ENCODE measurements at places on chromosomes 3 and 15.

DNA sequence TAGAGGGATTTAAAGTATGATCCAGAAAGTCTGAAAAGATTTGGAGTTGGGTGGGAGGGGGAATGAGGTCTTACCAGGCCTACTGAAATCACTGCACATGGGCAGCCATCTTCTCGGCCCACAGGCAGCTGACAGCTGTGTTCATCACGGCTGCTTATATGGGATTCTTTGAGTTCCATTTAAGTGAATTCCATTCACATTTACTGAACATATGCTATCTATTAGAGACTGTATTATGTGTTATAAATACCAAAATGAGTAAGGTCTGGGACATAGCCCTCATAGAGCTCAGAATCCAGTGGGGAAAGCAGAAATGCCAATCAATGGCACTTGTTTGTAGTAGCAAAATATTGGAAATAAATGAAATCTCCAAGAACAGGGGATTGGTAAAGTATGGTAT lies 91.1 kb downstream of the TRIM42 start:
- no peak for DNase-seq

- DNase-seq, result peak; percentile 57
Observed at GRCh38 chr15:78059110-78059839, 18.2 kb downstream of the TBC1D2B start.

DNA sequence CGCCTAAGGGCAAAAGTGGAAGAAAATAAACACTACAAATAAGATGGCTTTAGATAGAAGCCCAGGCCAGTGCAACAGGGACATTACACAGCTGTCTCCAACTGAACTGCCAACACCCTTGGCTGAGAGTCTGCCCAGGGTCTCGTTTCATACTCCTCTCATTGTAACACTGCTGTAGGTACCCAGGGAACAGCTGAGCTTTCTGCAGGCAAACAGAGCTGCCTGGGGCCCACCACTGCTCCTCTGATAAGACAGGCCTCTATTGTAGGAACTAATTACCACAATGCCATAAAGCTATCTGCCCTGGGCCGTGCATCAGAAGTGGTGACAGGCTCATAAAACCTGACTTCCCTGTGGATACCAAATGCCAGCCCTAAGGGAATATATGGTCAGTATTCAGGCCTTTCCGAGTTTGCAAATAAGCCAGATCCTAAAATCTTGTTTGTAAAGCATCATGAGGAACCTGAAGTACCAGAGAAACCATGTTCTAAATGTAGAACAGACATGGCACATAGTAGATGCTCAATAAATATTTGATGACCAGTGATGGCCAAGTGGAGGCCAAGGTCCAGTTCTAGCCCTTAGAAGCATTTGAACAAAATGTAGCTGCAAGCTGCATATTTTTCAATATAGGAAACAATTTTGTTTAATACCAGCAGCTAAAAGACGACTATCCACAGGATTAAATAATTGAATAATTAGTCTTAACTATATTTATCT lies 84.3 kb upstream of the NEO1 start:
- DNase-seq, result no peak

- no peak for DNase-seq
Observed at GRCh38 chr3:171165983-171166382, 139.5 kb upstream of the SLC2A2 start.

- DNase-seq, result no peak
Observed at GRCh38 chr3:180881065-180881801, 31.2 kb upstream of the FXR1 start.

DNA sequence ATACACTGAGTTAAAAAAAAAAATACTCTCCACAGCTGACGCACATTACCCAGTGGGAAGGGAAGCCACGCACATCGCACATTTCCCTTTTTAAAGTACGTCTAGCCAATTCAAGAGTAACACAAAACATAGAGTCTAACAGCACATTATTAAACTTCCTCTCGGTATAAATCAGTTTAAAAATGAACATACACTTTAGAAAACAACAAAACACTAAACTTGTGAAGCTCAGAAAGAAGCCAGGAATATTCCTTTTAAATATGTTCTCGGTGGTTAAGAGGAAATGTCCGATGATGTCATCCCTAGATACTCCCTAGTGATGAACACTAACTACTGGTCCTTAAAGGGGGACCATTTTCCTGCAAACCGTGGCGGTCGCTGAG lies 721 bp downstream of the MYEF2 start:
- peak; percentile 19 for DNase-seq

GRCh38 chr15:74676801-74677200 lies 19.0 kb downstream of the EDC3 start:
- DNase-seq, result no peak

- DNase-seq, result no peak
Observed at GRCh38 chr3:14890476-14890875, 56.9 kb upstream of the NR2C2 start.

DNA sequence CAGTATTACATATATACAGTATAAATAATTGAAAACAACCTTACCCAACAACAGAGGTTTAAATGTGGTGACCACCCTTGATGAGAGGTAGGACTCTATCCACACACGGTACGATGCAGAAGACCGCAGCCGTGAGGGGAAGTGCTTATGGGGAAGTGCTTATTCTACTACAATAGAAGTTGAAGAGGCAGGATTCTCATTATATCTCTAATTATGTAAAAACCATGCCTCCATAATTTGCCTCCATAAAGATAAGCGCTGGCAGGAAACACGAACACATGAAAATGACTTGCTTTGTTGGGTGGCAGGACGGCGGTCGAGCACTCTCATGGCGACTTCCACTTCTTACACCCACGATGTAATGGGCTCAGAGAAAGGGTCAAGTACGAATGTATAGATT lies 7.2 kb upstream of the MUC13 start:
- peak; percentile 66 for DNase-seq

- no peak for DNase-seq
Observed at GRCh38 chr3:107375682-107376081, 1.6 kb upstream of the CCDC54 start.

- peak; percentile 71 for DNase-seq
Observed at GRCh38 chr3:177050501-177051237, 146.6 kb downstream of the TBL1XR1 start.

DNA sequence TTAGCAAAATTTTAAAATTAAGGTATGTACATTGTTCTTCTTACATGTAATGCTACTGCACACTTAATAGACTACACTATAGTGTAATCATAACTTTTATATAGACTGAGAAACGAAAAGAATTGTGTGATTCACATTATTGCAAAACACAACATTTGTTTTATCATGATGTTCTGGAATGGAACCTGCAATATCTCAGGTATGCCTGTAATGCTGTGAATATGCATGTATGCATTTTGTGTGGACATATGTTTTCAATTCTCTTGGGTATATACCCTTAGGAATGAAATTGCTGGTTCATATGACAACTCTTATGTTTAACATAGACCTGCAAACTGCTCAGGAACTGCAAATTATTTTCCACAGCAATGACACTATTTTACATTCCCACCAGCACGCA lies 38.6 kb upstream of the TJP1 start:
- DNase-seq, result no peak

DNA sequence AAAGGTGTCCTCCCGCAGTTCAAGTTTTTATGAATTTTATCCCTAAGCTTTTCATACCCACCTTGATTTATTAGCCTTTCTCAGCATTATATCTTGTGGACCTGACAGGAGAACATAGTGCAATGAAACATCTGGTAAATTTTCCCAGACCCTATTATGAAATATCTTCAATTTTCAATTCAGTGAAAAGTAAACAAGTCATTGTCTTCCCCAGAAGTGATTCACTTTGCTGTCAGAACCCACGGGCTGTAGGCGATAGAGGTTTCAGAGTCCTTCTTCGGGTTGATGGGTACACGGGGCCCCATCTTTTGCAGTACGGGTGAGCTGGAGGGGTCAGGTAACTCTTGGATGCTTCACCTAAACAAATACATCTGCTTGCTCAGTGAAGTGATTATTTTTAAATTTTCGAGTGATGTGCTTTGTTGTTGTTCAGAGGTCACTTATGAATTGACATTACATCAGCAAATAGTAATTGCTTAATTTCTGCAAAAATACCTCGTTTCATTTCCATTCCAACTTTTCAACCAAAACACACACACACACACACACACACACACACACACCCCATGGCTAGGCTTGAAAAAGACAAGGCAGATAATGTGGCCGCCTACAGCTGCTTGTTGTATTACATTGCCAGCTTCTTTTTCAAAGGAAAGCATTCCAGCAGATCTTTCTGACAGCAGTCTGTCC lies 102.9 kb downstream of the SEMA6D start:
- no peak for DNase-seq

GRCh38 chr3:139264375-139264774 lies 79.4 kb upstream of the MRPS22 start:
- no peak for DNase-seq

GRCh38 chr15:67096546-67097294 lies 31.3 kb downstream of the SMAD3 start:
- DNase-seq, result no peak

GRCh38 chr15:82934100-82934880 lies 18.2 kb downstream of the HOMER2 start:
- DNase-seq, result no peak

GRCh38 chr3:168604767-168605166 lies 509.0 kb upstream of the GOLIM4 start:
- DNase-seq, result no peak

DNA sequence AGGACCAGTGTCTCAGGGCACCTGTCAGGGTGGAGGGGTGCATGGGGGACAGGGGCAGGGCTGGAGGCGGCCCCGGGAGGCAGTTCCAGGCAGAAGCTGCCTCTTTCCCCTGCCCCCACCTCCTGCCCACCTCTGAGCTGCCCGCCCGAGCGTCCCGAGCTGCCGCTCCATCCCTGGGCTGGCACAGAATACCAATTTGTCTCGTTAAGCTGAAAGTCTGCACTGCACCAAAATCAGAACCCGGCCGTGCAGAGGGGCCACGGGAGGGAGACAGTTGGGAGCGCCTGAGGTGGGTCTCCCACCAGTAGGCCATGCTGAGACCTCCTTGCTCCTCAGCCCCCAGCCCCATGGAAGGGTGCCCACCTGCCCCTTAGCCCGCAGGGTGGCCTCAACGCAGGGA lies 1.3 kb upstream of the ATP2B2 start:
- no peak for DNase-seq

DNA sequence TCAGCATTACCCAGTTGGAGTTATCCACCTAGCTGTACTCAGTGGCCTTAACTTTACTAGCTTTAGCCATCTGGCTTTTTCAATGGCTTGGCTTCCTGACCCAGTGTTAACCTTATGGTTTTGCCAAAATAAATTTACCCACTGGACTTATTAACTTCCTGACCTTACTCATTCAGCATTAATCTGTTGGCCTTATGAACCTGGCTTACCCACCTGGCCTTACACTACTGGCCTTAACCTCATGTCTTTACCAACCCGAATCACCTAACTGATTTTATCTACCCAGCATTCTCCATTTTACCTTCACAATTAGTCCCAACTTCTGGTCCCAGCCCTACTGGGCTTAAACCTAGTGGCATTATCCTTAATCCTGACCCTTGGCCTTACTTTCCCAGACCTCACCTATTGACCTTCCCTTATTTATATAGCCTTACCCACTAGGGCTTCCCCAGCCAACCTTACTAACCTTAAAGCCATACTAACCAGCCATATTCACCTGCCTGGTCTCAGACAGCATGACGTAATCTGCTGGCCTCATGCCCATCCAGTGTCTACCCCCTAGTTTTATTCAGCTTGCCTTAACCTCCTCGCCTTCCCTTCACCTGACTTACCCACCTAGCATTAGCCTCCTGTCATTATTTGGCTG lies 100.0 kb downstream of the IL12A start:
- DNase-seq, result no peak

DNA sequence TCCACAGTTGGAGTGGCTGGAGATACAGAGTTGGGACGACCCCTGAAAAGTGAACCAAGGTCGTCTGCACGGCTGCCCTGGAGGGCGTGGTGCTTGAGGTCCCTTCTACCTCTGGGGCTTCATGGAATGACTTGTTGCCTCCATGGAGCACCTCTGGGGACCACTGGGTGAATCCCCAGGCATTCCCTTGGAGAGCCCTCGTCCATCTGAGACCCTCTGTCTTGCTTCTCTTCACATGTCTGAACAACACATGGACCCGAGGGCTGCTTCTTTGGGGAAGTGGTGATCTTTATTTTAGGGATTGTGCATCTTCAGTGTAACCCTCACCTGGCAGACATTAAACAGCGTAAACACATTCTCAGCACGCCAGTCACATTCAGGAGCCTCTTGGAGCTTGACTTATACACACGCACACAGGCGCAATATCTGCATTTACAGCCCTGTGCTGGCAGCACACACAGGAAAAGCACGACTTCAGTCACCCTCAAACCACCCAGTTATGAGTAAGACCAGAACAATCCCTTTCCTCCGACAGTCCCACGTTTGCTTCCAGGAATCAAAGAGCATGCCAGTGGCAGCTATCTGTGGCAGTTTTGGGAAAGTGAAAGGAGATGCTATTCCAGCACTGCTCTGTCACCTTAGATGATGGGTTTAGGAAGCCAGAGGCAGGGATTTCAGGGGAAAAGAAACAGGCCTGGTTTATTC lies 12.6 kb downstream of the FAM107A start:
- no peak for DNase-seq

DNA sequence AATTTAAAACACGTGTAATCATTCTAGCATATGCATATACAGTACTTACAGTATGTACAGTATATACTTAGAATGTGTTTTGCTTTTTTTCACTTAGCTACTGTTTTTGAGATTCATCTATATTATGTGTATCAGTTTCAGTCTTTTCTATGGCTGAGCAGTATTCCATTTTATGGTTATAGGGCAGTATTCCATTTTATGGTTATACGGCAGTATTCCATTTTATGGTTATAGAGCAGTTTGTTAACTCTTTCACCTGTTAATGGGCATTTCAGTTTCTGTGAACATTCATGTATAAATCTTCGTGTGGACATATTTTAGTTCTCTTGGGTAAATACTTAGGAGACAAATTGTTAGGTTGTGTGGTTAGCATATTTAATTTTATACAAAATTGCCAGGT lies 40.9 kb downstream of the PDCD6IP start:
- DNase-seq, result no peak

- peak; percentile 13 for DNase-seq
Observed at GRCh38 chr15:61084944-61085367, 144.1 kb downstream of the RORA start.

GRCh38 chr3:61954097-61954540 lies 392.7 kb downstream of the PTPRG start:
- DNase-seq, result no peak

DNA sequence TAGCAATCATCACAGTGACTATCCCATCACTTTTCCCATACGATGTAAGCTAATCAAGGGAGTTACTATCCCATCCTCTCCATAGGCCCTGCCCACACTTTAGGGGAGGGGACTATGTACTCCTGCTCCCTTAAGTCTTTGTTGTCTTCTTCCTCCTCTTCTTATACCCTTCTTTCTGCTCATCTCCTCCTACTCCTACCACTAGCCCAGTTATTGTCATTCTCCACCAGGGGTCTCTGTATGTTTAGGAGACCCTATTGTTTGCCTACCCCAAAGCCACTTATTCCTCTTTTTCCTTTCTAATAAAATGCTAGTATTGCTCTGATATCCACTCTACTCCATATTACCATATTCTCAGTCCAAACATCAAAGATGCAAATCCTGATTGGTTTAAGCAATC lies 27.8 kb downstream of the STAC start:
- DNase-seq, result no peak

Data from suppressor macrophage (primary cell).